AG09309 (cell line): ENCODE measurements at places on chromosomes 4 and X.

DNA sequence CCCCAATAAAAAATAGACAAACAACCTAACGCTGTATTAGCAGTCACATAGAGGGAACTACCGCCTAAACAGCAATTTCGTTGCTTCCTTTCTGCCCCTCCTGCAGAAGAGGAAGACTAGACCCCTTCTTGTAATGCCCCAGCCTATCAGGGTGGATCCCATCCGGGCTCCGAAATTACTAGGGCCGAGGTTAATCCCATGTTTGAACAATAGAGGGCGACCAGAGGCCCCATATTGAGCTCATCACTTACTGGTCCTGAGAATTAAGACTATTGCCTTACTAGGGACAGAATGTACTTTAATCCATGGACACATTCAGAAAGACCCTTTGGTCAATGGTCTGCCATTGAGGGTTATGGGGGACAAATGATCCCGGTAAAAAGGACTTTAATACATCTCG lies 11.8 kb upstream of the ZNF630 start:
- DNase-seq, result no peak

DNA sequence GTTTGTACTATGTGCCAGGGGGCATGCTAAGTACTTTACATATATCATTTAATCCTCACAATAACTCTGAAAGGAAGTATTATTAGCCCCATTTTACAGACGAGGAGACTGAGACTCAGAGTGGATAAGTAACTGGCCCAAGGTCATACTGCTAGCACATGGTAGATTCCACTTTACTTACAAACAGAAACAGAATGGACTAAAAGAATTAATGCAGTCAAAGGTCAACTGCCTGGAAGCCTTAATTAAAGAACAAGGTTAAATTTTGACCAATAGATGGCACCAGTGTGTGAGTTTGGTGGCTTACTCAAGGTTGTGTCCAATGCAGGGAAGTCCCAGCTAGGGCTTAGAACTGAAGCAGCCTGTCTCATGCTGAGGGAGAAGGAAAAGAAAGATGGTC lies 4.7 kb downstream of the RIPPLY1 start:
- no peak for DNase-seq

DNA sequence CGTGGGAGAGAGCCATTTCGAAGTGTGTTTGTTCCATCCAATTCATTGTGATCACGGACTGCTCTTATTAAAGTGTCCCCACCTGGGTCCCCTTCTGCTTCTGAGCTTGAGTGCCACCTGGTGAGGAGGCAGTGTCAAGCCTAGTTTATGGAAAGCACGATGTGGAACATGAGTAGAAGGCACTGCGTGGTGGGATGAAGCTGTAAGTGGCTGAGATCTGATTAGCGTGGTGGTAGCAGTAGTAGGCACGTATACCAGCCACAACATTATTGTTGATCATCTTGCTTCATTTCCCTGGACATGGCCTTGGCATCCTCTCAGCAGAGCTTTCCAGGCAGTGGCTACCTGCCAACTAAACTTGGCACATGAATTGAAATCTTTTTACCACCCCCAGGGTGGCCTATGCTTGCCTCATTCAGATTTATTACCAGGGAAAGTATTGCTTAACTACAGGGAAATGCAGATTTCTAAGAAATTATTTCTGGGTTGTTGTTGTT lies 46.4 kb downstream of the GPAT3 start:
- DNase-seq, result peak; percentile 37

DNA sequence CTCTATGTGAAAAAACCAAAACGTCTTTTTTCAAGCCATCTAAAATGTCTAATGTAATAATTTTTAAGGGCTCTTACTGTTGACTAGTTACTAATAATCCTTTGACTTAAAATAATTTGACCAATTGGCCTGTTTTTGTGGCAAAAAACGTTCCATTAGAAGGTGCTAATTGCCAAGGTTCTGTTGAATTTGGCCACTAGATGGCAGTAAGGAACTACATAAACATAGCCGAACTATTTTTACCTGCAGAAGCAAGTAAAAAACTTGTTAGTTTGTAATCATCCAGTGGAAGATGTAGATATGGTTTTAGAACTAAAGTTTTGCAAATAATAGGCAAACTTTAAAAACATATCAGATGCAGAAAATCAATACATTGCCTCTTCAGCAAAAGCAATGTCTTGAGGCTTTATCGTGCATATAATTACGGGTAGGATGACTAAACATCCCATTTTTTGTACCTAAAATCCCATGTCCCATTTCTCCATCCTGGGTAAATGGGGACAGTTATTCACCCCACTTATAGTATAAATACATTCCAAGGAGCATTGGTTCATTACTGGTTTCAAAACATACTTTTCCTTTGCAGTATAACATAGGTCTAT lies 57.6 kb downstream of the PROM1 start:
- DNase-seq, result peak; percentile 25

GRCh38 chrX:141609111-141609510 lies 19.6 kb downstream of the SPANXA2 start:
- DNase-seq, result no peak

GRCh38 chr4:178329226-178329872 lies 887.1 kb upstream of the AGA start:
- no peak for DNase-seq

DNA sequence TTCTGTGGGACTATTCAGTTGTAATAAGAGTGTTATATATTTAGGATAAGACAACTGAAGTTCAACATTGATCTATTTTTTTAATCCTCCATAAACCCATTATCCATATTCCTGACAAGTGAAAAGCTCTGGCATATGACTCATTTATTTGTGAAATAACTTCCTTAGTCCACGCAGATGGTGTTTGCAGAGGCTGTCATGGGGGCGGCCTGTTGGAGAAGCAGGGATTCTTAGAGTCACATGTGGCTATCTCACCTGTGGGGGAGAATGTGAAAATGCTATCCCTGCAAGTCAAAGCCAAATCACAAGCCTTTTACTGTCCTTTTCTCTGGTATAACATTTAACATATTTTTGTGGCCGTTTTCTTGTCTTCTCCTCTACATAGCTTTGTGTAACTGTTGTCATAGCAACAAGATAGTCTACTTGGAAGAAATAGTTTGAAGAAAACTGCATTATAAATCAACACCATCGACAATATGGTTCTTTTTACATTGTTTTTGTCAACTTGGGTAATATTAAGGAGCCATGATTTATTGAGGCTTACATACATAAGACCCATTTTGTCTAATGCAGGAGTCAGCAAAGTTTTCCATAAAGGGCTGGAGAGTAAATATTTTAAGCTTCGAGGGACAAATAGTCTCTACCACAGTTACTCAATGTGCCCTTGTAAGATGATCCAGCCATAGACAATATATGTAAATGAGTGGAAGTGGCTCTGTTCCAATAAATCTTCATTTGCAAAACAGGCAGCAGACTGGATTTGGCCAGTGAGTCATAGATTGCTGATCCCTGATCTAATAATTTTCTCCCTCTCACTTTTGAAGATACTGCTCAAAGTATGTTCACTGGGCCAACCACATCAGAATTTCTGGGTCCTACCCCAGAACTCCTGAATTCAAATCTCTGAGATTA lies 395.0 kb downstream of the DTHD1 start:
- no peak for DNase-seq

DNA sequence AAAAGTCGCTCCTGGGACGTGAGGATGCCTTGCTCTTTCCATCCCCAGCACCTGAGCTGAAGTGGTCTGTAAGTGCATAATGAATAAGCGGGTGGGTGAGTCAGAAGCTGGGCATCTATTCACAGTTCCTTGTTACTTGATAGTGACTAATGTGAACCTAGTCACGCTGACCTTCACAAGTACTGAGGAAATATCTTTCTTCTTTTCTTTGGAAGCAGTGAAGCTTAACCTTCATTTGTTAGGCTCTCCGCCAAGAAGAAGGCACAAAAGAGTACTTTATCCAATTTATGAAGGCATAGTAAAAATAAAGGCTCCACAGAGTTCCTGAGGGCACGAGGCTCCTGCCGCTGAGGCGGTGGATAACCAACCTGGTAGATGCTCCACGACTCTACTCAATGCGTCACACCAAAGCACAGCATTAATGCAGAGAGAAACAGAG lies 475.7 kb upstream of the SLIT2 start:
- DNase-seq, result peak; percentile 34

DNA sequence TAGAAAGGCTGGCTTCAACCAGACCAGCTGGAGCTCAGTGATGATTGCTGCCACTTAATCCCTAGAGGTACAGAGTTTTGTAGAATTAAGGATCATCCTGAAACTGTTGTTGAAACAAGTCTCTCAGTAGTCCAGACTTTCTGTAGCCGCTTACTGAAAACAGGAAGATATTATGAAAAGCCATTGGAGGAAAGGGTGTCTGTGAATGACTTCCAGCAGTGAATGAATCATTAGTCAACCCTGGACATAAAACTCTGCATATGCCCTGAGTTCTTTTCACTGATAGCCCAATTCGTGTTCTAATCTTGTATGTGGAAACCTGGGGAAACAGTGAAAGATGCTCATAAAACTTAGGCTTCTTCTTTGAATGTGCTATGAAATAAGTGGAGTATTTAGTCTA lies 14.8 kb downstream of the HOPX start:
- no peak for DNase-seq

GRCh38 chr4:40321574-40322275 lies 13.4 kb upstream of the CHRNA9 start:
- peak; percentile 84 for DNase-seq

DNA sequence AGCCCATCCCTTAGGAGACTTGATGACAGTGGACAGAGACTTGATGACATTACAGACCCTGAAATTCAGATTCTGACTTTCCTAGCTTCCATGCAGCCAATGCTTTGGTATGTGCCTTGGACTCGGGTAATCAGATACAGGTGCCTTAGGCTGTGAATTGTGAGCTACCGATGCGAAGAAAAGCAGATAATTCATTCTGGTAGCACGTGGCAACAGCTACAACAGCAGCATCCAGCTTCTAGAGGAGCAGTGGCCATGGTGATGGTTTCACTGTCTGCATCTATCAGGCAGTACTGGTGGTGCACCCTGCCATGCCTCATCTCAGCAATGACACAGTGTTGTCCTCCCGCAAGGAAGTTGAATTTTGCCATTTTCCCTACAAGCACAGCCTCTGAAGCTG lies 126.9 kb upstream of the TAPT1 start:
- DNase-seq, result no peak

DNA sequence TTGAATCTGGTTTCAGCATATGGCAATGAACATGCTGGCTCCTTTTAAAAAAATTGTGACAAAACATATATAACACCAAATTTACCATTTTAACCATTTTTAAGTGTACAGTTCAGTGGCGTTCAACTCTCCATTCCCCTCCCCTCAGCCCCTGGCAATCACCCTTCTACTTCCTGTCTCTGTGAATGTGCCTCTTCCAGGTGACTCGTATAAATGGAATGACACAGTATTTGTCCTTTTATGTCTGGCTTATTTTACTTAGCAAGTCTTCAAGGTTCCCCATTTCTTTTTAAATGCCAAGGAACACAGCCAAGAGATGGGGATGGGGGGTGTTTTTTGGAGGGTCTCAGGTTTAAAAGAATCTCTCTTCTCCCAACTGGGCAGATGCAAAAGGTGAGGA lies 35.4 kb upstream of the BCLAF3 start:
- no peak for DNase-seq

GRCh38 chr4:101400096-101400495 lies 52.8 kb upstream of the PPP3CA start:
- no peak for DNase-seq

DNA sequence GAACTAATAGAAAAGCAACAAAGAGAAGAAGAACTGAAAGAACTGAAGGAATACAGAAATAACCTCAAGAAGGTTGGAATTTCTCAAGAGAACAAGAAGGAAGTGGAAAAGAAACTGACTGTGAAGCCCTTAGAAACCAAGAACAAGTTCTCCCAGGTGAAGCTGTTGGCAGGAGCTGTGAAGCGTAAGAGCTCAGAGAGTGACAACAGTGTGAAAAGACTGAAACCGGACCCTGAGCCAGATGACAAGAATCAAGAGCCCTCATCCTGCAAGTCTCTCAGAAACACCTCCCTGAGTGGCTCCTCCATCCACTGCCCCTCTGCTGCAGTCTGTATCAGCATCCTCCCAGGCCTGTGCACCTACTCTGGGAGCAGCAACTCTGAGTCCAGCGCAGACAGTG lies 8.4 kb upstream of the FHDC1 start:
- DNase-seq, result no peak

GRCh38 chr4:7680106-7680505 lies 245.4 kb upstream of the PSAPL1 start:
- no peak for DNase-seq

DNA sequence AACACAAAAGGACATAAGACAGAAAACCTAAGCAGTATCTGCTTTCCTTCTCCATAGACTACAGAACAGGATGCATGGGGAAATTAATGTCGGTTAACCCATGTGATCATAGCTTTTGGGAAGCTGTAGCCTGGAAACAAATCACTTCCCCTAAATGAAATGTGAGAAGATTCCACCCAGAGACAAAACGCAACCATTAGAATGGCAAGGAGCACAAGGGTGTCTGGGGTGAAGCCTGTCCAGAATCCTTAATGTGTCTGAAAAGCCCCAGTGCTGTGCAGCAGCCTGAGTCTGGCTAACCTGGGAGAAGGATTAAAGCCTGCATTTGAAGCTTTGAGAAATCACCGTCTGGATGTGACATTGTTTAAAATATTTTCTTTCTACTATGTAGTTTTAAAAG lies 213.3 kb downstream of the ANKRD50 start:
- no peak for DNase-seq

GRCh38 chrX:70464051-70464450 lies 19.4 kb downstream of the DLG3 start:
- no peak for DNase-seq

DNA sequence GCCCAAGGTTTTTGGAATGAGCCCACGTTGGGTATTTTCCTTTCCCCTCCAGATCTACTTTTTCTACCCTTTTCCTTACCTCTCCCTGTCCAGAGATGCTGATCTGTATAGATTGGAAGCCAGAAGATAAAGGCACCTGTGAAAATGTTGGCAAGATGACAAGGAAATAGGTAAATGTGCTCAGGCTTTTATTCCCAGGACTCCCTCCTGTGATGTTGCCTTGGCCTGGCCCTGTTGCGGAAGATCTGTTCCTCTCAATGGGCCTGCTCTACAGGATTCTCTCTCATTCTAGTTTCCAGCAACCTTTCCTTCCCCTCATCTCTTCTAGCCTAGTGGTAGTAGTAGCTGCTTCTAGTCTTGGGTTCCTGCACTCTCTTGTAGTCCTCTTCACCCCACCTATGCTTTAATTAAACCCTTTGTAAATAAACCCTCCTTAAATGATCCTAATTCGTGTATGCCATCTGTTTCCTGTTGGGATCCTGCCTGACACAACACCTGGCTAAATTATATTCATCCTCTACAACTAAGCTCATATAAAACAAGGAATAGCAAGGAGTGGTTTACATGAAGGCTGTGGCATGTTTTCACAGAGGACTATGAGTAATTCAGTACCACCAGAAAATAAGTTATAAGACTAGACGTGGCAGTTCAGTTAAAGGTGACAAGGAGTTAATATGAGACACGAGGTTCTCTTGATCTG lies 95.7 kb upstream of the MAOA start:
- no peak for DNase-seq

GRCh38 chrX:12890467-12890866 lies 16.0 kb upstream of the TLR8 start:
- no peak for DNase-seq

GRCh38 chrX:65687367-65687766 lies 19.9 kb downstream of the MSN start:
- no peak for DNase-seq

- no peak for DNase-seq
These were observed 194.4 kb downstream of the TMA16 start for GRCh38 chr4:163688856-163689255.
